ENCODE measurements at places on chromosomes 12 and 14.
A peak's percentile ranks its signal among the peaks of the same experiment; 100 is the strongest.

GRCh38 chr12:48903982-48904411 is 21.3 kb downstream of the FKBP11 start:
- peak; percentile 85 for DNase-seq

- DNase-seq: no peak
These were observed 150.1 kb downstream of the CAPZA3 start for GRCh38 chr12:18888047-18888446.

DNA sequence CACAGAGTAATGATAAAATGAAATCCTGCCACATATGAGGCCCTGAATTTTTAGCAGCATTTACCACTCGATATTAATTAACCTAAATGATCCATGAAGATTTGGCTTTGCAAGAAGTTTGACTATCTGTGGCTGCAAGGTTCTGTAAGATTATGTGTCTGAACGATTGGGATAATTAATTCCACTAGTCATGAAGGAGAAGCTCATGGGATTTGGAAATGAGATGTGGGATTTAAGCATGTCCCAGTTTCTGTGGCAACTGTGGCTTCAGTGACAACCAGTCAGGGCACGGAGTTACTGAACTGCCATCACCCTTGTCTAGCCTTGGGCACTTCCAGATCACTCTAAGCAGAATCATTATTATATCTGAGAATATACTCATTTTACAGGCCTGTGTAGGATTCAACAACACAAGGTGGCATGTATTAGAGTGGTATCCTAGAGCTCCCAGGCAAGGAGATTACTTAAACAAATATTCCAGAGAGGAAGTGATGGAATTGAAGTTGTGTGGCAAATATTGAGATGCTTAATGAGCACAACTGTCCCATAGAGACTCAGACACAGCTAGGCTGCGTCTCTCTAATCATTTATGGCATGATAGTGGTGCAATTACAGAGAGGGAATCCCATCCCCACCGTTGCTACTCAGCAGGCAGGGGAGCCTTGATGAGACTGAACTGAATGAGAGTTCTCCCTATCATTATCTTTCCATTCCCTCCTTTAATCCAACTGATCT is 205.0 kb upstream of the KRR1 start:
- no peak for DNase-seq

DNA sequence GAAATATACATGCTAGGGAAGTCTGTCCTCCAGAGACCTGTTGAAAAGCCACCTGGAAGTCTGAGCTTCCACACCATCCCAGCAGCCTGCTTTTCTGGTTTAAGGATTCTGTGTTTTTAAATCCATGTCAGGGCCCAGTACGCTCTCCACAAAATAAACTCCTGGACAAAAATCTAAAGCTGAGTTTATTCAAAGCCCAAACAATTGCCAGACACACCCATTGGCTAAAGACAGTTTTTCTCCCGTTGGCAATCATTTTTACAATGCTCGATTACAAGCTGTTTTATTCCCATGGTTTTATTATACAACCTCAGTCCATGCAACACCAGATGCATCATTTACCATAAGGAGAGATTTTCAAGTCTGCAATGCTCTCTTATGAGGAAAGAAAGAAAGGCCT is 94.5 kb downstream of the MYRFL start:
- DNase-seq: no peak

DNA sequence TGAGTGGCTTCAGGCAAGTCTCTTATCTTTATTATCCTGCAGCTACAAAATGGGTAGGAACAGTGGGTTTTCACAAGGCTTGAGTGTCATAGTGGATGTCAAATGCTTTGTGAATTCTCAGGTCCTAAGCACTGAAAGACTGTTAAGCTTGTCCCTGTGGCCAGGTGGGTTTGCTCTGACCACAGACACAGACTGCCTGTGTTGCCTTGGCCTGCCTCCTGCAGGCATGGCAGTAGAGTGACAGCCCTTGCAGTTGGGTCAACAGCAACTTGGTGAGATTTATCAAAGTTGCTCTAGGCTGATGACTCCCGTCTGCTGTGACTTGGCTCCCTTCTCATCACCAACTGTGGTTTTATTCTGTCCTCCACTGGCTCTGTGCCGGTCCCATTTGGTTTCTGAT is 520.0 kb upstream of the CCDC196 start:
- no peak for DNase-seq

Data from SK-N-SH (cell line).